ENCODE measurements at places on chromosomes 16 and 17. TPM values are rescaled to one million over a fixed set of nuclear protein-coding genes. Genes with fewer than 3 reads are reported as not detected.

Gene P2RX1
- 3.9 TPM for total RNA-seq

Gene DPEP2
- 2.2 TPM for total RNA-seq

Gene SECTM1
- not detected for total RNA-seq

DNA sequence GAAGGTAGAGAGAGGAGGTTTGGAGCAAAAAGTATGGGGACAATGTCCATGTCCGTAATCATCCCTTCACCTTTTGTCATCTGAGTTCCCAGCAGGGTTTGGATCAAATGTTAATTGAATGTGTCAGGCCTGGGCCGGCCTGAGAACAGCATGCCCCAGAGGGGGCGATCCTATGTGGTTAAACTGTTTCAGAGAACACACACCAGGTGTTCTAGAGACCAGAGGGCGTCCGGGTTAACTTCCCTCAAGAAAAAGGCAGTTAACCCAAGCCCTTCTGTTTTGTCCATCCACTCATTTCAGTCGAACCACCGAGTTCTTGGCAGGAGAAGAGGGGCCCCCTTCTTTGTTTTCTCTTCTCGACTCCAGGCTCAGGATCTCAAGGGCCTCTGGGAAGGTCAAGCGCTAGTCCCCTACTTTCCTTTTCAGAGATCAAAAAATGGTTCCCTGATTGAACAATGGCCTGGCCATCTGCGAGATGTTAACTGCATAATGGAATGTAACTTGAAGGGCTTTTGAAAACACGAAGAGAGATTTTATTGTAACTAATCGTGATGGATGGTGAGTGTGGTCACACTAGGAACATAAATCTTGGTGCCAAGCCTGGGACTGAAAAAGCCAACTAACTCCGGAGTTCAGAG lies 142.5 kb downstream of the IRX3 start:
- no peak overlapping the region for H3K4me3 ChIP-seq
- no peak for DNase-seq
- no peaks in the 10 kb centered on the region for H3K4me1 ChIP-seq
- no peak overlapping the region for H3K27ac ChIP-seq
- H3K27me3 ChIP-seq, result peaks cover 18% of the 10 kb centered on the region

- H3K27me3 ChIP-seq, result no peaks in the 10 kb centered on the region
- H3K36me3 ChIP-seq, result peaks cover 4% of the 10 kb centered on the region
- no peak overlapping the region for H3K27ac ChIP-seq
- no peak for DNase-seq
- H3K4me1 ChIP-seq, result peaks cover 4% of the 10 kb centered on the region
- no peak overlapping the region for H3K4me3 ChIP-seq
These were observed 5.5 kb downstream of the TAC4 start for GRCh38 chr17:49842371-49842770.

DNA sequence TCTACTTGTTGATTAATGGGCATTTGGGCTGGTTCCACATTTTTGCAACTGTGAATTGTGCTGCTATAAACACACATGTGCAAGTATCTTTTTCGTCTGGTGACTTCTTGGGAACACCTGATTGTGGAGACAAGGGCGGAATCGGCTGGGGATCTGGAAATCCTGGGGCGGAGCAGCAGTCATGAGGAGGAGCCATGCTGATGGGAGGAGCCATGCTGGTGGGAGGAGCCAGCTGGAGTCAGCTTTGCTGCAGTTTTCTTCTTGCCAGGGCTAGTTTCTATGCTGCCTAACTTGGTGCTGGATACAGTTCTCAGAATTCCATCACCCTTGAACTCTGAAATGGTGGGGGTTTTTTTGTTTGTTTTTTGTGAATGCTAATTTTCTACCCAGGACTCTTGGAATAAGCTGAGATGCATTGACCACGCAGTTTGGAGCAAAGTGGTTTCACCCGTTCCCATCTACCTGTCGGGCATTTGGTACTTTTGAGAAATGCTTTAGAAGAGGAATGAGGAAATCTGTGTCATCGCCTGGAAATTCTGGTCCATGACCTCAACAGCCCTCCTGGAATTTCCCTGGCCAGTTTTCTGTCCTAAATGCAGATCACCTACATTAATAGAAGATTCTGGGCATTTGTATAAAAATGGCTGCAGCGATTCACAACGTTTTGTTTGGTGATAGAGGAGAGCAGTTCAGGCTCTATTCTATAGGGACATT lies 217.4 kb upstream of the ZFHX3 start:
- no peaks in the 10 kb centered on the region for H3K27me3 ChIP-seq
- H3K4me1 ChIP-seq, result no peaks in the 10 kb centered on the region
- H3K36me3 ChIP-seq, result no peaks in the 10 kb centered on the region
- no peak for DNase-seq

GRCh38 chr16:15966836-15967546 lies 17.6 kb downstream of the ABCC1 start:
- H3K4me1 ChIP-seq, result peaks cover 26% of the 10 kb centered on the region
- H3K36me3 ChIP-seq, result peaks cover 31% of the 10 kb centered on the region
- H3K4me3 ChIP-seq, result no peak overlapping the region
- no peak overlapping the region for H3K27ac ChIP-seq

Gene ZFP3
- 4.9 TPM for total RNA-seq

GRCh38 chr16:64711596-64711995 lies 410.3 kb downstream of the CDH11 start:
- H3K27ac ChIP-seq, result no peak overlapping the region
- no peaks in the 10 kb centered on the region for H3K4me1 ChIP-seq
- no peaks in the 10 kb centered on the region for H3K27me3 ChIP-seq

- peaks cover 44% of the 10 kb centered on the region for H3K4me1 ChIP-seq
- H3K27ac ChIP-seq, result peak overlapping the region; percentile 93
- H3K36me3 ChIP-seq, result peaks cover 7% of the 10 kb centered on the region
- no peaks in the 10 kb centered on the region for H3K27me3 ChIP-seq
- peak; percentile 79 for DNase-seq
- H3K4me3 ChIP-seq, result peak overlapping the region; percentile 76
These were observed 7.1 kb downstream of the ACSF3 start for GRCh38 chr16:89100601-89101302.

Gene KLHDC4
- 188 TPM for total RNA-seq

DNA sequence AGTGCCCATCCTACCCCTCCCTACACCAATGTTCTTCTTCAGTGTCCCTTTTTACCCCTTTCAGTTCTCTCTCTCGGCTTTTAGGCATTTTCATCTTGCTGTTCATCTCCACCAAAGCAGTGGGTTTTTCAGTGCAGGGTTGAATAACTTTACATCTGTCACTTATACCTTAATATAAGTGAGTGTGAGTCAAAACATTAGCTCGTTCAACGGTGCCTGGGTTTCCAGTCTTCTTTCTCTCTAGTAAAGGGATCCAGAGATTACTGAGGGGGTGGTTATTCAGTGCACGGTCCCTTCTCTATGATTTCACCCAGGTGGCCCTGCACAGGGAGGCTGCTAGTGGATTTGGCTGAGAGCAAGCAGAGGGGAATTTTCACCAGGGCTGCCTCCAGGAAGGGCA lies 210.6 kb upstream of the CDH5 start:
- no peak overlapping the region for H3K27ac ChIP-seq
- no peak overlapping the region for H3K4me3 ChIP-seq
- H3K4me1 ChIP-seq, result peaks cover 24% of the 10 kb centered on the region
- H3K27me3 ChIP-seq, result no peaks in the 10 kb centered on the region

- DNase-seq, result no peak
- peaks cover 21% of the 10 kb centered on the region for H3K27me3 ChIP-seq
- H3K27ac ChIP-seq, result no peak overlapping the region
- no peaks in the 10 kb centered on the region for H3K36me3 ChIP-seq
- H3K4me3 ChIP-seq, result no peak overlapping the region
- no peaks in the 10 kb centered on the region for H3K4me1 ChIP-seq
These were observed 29.1 kb upstream of the IRX6 start for GRCh38 chr16:55294931-55295342.

- peak overlapping the region; percentile 86 for H3K27ac ChIP-seq
- no peaks in the 10 kb centered on the region for H3K36me3 ChIP-seq
- DNase-seq, result no peak
- H3K27me3 ChIP-seq, result no peaks in the 10 kb centered on the region
- H3K4me1 ChIP-seq, result peaks cover 26% of the 10 kb centered on the region
These were observed 1.6 kb downstream of the CTCF start for GRCh38 chr16:67563708-67564468.

GRCh38 chr17:42129109-42129837 lies 6.7 kb downstream of the HSPB9 start:
- no peak for DNase-seq
- H3K4me3 ChIP-seq, result no peak overlapping the region
- H3K36me3 ChIP-seq, result peaks cover 7% of the 10 kb centered on the region
- no peaks in the 10 kb centered on the region for H3K27me3 ChIP-seq
- peaks cover 29% of the 10 kb centered on the region for H3K4me1 ChIP-seq

- H3K27ac ChIP-seq, result no peak overlapping the region
- no peaks in the 10 kb centered on the region for H3K36me3 ChIP-seq
- no peak for DNase-seq
- no peaks in the 10 kb centered on the region for H3K4me1 ChIP-seq
These were observed 155.2 kb upstream of the PIRT start for GRCh38 chr17:10993126-10993525.

Gene GPR142
- total RNA-seq, result not detected

DNA sequence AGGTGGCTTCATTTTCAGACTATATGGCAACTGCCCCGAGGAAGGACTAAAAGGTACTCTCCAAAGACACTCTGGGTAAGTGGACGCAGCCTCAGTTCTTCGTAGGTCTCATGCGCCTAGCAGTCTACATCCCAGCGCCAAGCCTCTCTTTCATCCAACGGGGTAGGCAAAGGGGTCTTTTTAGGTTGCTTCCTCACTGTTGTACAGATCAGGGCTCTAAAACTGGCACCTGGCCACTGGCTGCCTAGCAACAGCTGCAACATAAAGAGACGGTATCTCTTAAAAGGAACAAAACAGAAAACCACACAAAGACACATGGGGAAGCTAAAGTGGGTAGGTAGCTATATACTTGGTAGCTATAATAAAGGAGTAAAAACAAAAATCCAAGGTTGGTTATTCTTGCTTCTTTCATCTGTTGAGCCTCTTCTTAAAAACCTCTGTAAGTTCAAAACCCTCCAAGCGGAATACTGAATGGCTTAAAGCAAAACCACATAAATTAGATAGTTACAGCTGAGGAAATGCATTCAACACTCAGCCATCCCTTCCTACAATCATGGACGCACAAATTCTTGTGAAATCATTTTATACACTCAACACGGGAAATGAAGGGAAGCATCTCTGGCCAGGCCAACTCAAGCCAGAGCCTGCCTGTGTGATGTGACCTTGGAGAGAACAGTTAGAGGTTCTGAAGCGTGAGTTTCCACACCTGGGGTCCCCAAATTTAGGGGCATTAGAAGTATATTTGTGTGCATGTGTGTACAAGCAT lies 22.7 kb downstream of the CYTH1 start:
- peak overlapping the region; percentile 73 for H3K4me3 ChIP-seq
- no peaks in the 10 kb centered on the region for H3K27me3 ChIP-seq
- H3K27ac ChIP-seq, result peak overlapping the region; percentile 92
- peaks cover 49% of the 10 kb centered on the region for H3K4me1 ChIP-seq
- no peaks in the 10 kb centered on the region for H3K36me3 ChIP-seq

- peaks cover 39% of the 10 kb centered on the region for H3K36me3 ChIP-seq
- peaks cover 28% of the 10 kb centered on the region for H3K4me1 ChIP-seq
- peak overlapping the region; percentile 76 for H3K27ac ChIP-seq
- DNase-seq, result no peak
These were observed 49.1 kb downstream of the STAT5A start for GRCh38 chr17:42337442-42337841.

GRCh38 chr17:39655105-39655504 lies 10.0 kb upstream of the TCAP start:
- H3K27me3 ChIP-seq, result no peaks in the 10 kb centered on the region
- no peak for DNase-seq
- H3K36me3 ChIP-seq, result no peaks in the 10 kb centered on the region
- H3K4me3 ChIP-seq, result no peak overlapping the region
- H3K4me1 ChIP-seq, result peaks cover 28% of the 10 kb centered on the region

Gene ADPRM
- total RNA-seq, result 7.8 TPM

- no peak overlapping the region for H3K4me3 ChIP-seq
- H3K27ac ChIP-seq, result no peak overlapping the region
- DNase-seq, result no peak
- peaks cover 17% of the 10 kb centered on the region for H3K4me1 ChIP-seq
- peaks cover 31% of the 10 kb centered on the region for H3K27me3 ChIP-seq
These were observed 18.2 kb upstream of the SP6 start for GRCh38 chr17:47869114-47869513.

GRCh38 chr17:48215583-48216139 lies 108.1 kb downstream of the SNX11 start:
- H3K4me1 ChIP-seq, result peaks cover 12% of the 10 kb centered on the region
- H3K27me3 ChIP-seq, result no peaks in the 10 kb centered on the region
- H3K27ac ChIP-seq, result no peak overlapping the region
- H3K36me3 ChIP-seq, result no peaks in the 10 kb centered on the region

Gene IQCK
- total RNA-seq, result 3.3 TPM

GRCh38 chr17:49616601-49617131 lies 41.0 kb downstream of the NXPH3 start:
- no peak for DNase-seq
- peak overlapping the region; percentile 37 for H3K27ac ChIP-seq
- no peak overlapping the region for H3K4me3 ChIP-seq
- peaks cover 21% of the 10 kb centered on the region for H3K4me1 ChIP-seq
- peaks cover 24% of the 10 kb centered on the region for H3K36me3 ChIP-seq

Gene CD300H
- not detected for total RNA-seq

- no peak for DNase-seq
- H3K27ac ChIP-seq, result no peak overlapping the region
These were observed 46.8 kb upstream of the BCAR1 start for GRCh38 chr16:75298267-75298666.

GRCh38 chr16:6016530-6017184 lies 919.1 kb upstream of the EEF2KMT start:
- H3K27ac ChIP-seq, result no peak overlapping the region
- H3K36me3 ChIP-seq, result no peaks in the 10 kb centered on the region
- no peaks in the 10 kb centered on the region for H3K4me1 ChIP-seq
- no peak for DNase-seq
- H3K27me3 ChIP-seq, result peaks cover 8% of the 10 kb centered on the region
- no peak overlapping the region for H3K4me3 ChIP-seq

DNA sequence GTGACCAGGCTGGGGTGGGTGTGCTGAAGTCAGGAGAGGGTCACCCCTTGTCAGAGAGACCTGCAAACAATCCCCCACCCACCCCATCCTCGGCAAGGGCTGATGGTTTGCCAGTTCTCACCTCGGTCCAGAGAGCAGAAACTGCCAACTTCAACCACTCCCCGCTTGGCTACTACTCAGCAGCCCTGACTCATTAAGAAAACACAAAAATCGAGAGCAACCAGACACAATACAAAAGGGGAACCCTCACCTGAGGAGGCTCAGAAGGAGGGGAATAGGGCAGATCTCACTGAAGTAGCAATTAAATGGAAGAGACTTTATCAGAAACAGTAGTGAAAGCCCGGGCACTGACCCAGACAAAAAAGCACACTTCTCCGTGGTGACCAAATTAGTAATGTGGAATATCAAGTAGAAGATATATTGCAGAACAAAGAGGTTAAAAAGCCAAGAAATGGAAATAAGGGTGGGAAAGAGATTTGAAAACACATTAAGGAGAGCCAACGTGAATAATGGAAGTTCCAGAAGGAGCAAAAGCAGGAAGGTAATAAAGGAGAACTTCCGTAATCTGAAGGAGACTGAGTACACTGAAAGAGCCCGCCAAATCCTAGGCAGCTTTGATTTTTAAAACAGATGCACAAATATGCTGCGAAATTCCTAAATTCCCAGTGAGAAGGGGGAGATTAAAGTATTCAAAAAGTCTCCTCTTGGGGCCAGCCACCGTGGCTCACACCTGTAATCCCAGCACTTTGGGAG lies 23.6 kb downstream of the CENPV start:
- H3K36me3 ChIP-seq, result peaks cover 11% of the 10 kb centered on the region
- H3K27ac ChIP-seq, result no peak overlapping the region
- no peaks in the 10 kb centered on the region for H3K4me1 ChIP-seq
- no peak overlapping the region for H3K4me3 ChIP-seq
